ENCODE measurements at places on chromosomes 6 and 20. TPM values are rescaled to one million over a fixed set of nuclear protein-coding genes. Genes with fewer than 3 reads are reported as not detected.

The ENPP5 gene
- 0.12 TPM for total RNA-seq

DNA sequence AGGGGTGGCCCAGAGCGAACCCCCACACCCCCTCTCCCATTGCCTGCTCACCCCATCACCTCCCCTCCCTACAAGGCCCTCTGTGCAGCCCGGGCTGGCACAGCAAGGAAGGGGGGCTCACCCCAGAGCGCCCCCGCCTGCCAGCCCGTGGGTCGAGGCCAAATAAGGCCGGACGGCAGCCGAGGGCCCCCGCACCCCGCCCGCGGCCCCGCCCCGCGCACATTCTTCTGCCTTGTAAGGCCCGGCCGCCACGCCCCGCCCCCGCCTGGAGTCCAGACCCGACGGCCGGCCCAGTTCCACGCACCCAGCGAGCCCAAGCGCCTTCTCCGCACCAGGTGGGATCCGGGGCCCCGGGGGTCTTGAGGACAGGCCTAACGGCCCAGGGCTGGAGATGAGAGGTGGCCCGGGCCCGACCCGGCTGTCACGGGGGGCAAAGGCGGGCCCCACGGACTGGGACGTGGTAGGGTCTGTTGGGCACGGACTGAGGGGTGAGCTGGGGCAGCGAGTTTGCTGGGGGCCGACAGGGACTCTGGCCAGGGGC, at the start of gene MYL9:
MYL9 (plus strand) TSS at position 293 of the 541 bp plus-strand sequence. CDS start 3,366 bp downstream, outside the sequence.
- DNase-seq, result no peak

The B3GALT4 gene
- 6.7 TPM for total RNA-seq

DNA sequence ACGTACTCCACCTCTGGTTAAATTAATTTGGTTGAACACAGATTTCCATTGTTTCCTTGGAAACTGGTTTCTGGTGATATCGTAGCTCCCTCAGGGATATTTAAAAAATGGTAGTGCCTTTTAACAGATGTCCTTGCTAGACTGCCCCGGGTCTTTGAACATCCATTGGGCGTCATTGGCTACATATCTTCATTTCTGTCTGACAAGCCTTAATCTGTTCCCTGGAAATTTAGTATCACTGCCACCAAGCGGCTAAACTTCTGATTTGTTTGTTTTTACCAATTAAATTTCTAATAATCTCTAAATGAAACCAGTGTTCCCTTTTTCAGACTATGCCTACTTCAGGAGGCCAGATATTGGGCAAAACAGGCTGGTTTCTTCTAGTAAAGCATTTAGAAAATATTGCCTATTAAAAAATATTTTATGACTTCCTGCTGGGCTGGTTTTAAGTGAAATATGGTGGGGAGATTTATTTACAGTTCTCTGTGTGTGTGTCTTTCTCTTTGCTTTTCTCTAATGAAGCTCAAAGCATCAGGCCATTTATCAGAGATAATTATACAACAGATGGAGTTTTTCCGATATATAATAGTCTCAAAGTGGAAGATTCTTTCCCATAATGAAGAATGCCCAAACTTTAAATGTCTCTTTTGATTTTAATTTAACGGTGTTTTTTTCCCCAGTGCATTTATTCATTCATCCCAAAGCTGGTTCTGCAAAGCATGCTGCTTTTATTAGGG, 249.5 kb downstream of the ZFAND3 start:
- DNase-seq, result no peak

GRCh38 chr20:11193241-11193640, 519.4 kb upstream of the JAG1 start:
- DNase-seq, result no peak

DNA sequence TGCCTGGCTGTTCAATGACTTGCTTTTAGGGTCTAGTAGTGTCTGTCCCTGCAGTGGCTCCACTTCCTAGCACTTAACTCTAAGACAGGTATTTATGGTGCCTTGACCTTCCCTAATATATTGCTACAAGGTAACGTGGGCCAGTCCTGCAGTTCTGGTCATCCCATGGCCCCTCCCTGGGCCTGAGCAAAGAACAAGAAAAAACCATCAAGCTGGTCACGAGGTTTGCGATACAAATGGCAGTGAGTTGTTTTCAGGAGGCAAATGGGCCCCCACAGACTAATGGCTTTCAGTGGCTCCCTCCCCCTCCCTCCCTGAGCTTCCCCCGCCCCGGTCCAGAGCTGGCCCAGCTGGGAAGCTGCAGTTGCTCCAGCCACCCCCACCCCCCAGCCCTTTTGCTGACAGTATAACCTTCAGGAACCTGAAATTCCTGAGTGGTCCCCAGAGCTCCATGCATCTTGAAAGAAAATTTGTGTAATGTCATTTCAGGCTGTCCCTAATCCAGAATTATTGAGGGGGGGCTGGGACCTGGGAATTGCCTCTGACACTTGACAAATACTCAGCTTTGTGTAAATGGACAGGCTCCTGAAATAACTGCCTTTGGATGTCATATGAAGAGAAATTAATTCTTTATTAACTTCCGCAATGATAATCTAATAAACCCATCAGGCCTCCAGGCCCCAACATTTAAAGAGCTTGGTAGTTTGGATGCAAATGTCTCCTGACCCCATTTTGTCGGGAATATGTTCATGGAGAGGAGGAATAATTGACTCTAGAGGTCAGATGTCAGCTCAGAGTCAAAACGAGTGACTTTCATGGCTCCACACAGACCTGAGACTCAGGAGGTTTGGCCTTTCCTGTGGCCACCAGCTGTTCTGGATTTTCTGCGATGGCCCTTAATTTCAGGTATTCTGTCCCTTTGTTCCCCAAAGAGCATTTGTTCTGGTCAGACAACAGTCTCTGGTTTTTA, 153.2 kb upstream of the TOP1 start:
- no peak for DNase-seq

The COL20A1 gene
- not detected for total RNA-seq

- no peak for DNase-seq
Observed at GRCh38 chr6:165487950-165488349, 175.1 kb downstream of the PDE10A start.

The PAK5 gene
- not detected for total RNA-seq

GRCh38 chr20:38205001-38205400, 39.9 kb upstream of the TGM2 start:
- no peak for DNase-seq

Measured in activated CD4-positive, alpha-beta memory T cell treated with anti-CD3 and anti-CD28 coated beads for 36 hours (primary cell).